ENCODE measurements at places on chromosomes 2 and 18.
A peak's percentile ranks its signal among the peaks of the same experiment; 100 is the strongest.

GRCh38 chr18:25518716-25519053, 166.7 kb upstream of the ZNF521 start:
- DNase-seq: peak; percentile 22

- no peak for DNase-seq
Observed at GRCh38 chr2:41691561-41691960, 356.3 kb upstream of the PKDCC start.

GRCh38 chr2:53994818-53995808, 24.3 kb upstream of the PSME4 start:
- DNase-seq: peak; percentile 24

DNA sequence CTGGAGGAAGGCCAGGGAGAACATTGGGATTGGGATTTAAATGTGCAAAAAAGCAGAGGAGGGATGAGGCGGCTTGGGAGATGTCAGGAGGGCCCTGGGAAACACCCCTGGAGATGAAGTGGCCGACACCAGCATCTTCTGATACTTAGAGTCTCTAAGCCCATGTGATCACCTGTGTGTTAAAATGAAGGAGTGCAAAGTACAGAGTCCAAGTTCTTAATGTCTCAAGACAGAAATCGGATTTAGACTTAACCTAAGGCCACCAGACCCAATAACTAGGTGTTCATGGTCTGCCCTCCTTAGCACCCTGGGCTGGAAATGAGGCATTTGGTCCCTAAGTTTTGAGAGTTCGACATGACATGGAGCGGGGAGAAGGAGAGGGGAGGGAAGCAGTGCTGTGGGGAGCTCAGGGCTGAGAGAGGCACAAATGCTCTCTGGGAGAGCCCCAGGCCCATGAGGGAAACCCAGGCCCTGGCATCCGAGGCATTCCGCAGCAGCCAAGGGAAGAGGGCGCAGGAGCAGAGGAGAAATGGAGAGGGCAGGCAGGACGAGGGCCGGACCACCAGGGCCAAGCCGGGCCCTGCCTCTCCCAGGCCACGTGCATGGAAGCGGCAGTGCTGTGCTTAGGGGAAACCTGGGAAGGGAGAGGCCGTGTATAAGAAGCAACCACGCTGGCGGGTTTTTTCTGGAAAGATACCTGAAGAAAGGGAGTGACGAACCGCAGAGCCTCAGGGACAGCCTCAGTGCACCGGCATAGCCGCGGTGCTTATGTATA, 63.3 kb downstream of the SFXN5 start:
- DNase-seq: no peak

- DNase-seq: no peak
Observed at GRCh38 chr2:196208915-196209314, 37.5 kb upstream of the STK17B start.

GRCh38 chr2:149428783-149429182, 98.4 kb downstream of the LYPD6 start:
- no peak for DNase-seq

GRCh38 chr18:42778445-42779042, 336.9 kb downstream of the RIT2 start:
- no peak for DNase-seq

- no peak for DNase-seq
Observed at GRCh38 chr18:57915248-57915647, 112.1 kb upstream of the ATP8B1 start.

GRCh38 chr18:76822506-76823160, at the start of gene ZNF236:
Gene ZNF236, plus strand, starts transcription at chr18:76822557. Its CDS starts 51 bp downstream, at chr18:76822608.
- DNase-seq: peak; percentile 65

DNA sequence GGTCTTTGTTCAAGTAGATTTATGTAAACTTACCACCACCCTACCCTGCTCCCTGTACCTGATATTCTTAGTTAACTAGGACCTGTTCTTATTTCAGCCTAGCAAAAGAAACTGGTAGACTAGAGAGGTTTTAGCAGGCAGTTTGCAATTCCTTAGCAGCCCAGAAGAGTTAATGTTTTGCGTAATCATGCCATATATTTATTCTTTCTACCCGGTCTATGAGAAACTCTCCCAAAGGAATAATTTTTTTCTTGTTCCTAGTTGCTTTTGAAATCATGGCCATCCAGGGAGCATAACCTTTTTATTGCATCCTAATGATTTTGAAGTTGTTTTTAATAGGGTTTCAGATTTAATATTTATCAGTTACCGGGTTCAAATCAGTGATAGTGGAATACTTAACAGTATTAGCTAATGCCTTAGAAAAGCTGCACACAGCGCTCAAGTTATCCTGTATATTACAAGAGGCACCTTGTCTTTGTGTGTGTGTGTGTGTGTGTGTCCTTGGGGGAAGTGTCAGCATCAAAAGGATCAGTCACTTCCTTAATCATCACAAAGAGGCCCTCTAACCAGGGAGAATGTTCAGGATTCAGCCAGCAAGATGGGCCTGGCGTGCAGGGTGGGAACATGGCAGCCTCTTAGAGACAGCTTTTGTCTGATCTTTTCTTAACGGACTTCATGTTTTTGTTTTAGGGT, 52.9 kb downstream of the CABLES1 start:
- DNase-seq: no peak

DNA sequence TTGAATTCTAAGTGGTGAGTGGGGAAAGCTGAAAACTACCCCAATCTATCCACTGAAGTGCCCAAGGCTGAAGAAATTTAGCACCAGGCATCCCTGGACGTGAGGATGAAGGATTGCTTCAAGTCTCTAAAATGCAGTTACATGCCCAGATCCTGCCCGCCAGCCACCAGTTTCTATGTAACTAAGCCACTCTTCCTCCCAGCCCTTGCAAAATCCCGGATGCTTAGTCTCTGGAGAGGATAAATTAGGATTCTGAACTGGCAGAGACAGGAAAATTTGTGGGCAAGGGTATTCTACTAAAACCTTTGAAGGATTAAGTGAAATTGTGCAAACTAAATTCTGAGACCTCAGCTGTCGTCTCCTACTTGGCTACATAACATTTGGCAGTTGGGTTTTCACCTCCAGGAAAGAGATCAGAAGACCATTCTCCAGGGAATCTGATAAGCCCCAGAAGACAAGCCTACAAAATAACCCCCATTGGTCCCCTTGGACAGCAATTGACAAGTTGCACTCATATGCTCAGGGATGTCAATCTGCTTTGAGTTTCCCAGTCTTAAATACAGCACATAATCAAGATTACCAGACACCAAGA, 93.9 kb upstream of the CD226 start:
- no peak for DNase-seq

- no peak for DNase-seq
Observed at GRCh38 chr2:1488181-1488671, 75.0 kb downstream of the TPO start.

GRCh38 chr2:133414486-133415209, 153.6 kb downstream of the NCKAP5 start:
- DNase-seq: no peak

GRCh38 chr2:26675651-26676255, 16.8 kb upstream of the KCNK3 start:
- DNase-seq: no peak

GRCh38 chr2:233436691-233437438, 82.6 kb downstream of the DGKD start:
- DNase-seq: no peak

GRCh38 chr2:238475566-238475965, 48.8 kb downstream of the ASB1 start:
- no peak for DNase-seq

GRCh38 chr18:70183441-70183840, 22.0 kb downstream of the RTTN start:
- no peak for DNase-seq

DNA sequence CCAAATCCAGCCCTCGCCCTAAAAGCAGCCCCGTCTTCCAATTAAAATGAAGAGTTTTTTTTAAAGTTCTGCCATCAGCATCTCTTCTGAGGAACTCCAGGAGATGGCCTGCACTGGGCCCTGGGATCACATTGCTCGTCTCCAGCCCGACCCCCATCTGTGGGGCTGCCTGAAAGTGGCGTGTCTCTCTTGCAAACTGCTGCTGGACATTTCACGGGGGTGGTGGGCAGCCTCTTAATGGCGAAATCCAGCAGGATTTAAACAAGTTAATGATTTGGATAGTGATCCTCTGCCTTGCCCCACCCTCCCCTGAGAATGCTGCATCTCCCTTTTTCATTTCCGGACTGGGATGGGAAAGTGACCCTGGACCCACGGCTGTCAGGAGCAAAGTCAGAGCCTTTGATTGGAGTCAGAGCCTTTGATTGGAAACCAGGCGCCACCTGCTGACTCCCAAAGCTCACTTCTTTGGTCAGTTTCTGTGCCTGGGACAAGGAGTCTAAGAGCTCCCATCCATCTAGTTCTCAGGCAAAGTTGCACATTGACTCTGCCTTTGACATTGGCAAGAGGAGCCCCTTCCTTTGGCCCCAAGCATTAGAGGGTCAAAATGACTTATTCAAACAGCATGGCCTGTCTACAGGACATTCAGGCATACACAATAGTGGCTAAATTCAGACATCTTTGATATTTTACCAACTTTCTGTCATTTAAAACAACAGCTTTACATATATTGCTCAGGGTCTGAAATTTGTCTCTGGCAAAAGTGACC, 155.2 kb downstream of the SH3BP4 start:
- DNase-seq: peak; percentile 51

GRCh38 chr18:32770666-32771168, 2.1 kb downstream of the KLHL14 start:
- DNase-seq: no peak

GRCh38 chr18:159037-159652, 788 bp downstream of the USP14 start:
- peak; percentile 18 for DNase-seq

GRCh38 chr2:118371515-118371914, 283.2 kb downstream of the INSIG2 start:
- no peak for DNase-seq

- DNase-seq: no peak
Observed at GRCh38 chr18:38174594-38174993, 609.0 kb upstream of the CELF4 start.

DNA sequence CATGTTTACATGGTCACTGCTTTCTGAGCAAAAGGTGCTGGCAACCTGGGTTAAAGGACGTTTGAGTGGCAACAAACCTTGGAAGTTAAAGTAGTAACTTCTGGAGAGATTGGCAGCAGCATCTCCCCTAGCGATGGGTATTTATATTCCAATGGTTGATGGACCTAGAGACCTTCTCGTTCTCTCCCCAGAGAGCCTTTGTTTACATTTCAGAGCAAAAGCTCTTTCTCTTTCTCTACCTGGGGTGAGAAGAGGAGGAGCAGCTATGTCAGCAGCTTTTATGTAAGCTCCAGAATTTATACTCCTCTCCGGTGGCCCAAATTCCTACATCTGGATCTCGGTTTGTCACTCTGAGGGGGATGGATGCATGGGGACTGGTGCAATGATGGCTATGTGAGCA, 213.7 kb upstream of the ARL4C start:
- no peak for DNase-seq

DNA sequence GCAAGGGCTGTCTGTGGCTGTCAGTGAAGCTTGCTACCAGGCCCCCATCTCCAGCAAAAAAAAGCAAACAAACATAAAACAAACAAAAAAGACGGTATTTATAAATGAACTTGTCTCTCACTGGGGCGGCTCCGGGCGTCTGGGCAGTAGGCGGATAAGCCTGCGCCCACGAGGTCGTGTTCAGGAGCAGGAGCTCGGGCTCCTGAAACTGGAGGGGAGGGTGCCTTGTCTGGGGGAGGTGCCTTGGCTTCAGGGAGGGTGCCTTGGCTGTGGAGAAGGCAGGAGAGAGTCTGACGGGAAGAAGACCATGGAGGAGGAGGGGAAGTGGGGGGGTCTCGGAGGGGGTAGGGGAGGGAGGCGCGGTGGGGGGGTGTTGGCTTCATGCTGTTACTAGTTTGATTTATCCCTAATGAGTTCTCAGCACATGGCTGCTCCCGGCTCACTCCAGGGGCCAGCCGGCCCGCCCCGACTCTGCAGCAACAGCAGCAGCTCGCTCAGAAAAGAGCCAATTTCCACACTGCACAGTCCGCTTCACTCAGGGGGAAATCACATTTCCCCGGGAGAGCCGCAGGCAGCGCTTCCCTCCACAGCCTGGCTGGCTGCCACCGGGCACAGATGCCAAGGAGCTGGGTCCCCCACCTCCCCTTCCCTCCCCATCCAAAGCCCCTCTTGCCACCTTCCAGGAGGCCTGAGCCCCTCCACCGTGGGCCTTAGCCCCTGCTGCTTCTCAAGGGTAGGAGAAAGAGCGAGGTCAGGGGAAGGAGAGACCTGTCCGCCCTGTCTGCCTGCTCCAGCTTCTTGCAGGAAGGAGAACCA, 38.7 kb downstream of the PSD4 start:
- DNase-seq: no peak

DNA sequence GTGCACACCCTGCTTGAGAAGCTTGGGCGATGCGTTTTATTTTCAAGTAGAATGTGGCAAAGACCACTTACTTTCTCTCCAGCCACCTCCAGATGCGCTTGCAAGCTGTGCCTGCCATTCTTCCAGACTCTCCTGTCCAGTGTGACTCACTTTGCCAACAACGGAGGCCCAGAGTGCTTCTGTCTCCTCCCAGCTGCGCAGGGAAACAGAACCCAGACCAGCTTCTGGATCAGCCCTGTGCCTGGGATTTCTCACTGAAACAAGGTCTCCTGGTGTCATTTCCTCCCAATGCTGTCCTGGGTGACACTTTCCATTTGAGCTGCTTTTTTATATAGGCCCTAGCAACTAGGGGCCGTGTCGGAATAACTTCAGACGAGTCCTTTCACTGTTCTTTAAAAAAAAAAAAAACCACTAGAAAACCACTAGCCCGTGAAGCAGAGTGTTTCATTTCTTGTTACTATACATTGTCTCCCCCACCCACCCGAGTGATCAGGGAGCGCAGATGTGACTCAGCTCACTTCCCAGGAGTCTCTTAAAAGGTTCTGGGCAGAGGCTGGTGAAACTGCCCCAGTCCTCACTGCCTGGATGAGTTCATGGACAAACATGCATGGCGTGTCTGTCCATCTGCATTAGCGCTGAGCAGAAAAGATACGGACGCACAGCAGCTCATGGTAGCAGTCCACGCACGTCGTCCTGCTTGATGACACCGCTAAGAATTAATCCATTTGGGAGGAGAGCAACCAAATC, 25.3 kb upstream of the RPL31 start:
- no peak for DNase-seq

- DNase-seq: no peak
Observed at GRCh38 chr18:7608174-7608550, 41.0 kb downstream of the PTPRM start.

- no peak for DNase-seq
Observed at GRCh38 chr2:98637401-98638147, 29.2 kb downstream of the UNC50 start.

GRCh38 chr18:72999971-73000607, 132.3 kb upstream of the NETO1 start:
- DNase-seq: no peak

DNA sequence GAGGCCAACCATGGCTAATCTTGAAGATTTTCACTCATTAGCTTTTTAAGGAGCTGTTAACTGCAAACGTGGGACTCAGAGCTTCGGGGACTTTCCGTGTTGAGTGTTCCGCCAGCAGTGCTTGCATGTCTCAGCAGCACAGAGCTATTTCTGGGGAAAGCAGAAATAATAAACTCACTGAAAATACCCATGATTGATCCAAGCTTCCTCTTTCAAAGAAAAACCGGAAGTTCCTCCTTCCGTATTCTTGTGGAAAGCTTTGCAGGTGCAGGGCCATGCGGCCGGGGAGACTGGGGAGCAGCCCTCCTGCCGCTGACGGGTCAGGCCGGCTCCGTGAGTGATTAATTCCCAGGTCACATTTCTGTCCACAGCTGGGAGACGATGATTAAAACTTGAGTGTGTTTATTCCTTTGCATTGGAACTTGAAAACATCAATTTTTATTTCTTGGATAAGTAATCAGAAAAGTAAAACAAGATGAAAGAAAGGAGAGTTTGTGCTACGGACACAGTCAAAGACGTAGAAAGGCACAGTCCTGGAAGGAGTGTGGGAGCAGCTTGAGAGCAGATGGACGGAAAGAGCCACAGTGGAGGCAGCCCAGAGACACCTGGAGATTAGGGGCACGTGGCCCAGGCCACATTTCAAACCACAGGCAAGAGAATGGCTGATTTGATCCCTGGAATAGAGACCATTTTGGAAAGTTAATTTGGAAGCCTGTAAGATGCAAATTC, 54.2 kb upstream of the CTDP1 start:
- peak; percentile 98 for DNase-seq

All from inflammatory macrophage treated with lipopolysaccharide for 1 hour (primary cell).